Endothelial cell (in vitro differentiated cells): ENCODE measurements at places on chromosomes 2 and 18.

DNA sequence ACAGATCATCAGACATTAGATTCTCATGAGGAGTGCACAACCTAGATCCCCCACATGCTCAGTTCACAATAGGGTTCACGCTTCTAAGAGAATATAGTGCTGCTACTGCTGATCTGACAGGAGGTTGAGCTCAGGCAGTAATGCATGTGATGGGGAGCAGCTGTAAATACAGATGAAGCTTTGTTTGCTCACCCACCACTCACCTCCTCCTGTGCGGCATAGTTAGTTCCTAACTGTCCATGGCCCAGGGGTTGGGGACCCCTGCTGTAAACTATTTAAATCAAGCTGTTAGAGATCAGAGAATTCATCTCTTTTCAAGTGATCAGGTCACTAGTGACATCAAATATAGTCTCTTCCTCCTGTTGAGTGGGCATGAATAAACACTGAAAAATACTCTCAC, 88.8 kb upstream of the ACVR2A start:
- no peak for DNase-seq

- no peak for DNase-seq
Measured at GRCh38 chr2:240145461-240145860, 5.0 kb upstream of the OTOS start.

DNA sequence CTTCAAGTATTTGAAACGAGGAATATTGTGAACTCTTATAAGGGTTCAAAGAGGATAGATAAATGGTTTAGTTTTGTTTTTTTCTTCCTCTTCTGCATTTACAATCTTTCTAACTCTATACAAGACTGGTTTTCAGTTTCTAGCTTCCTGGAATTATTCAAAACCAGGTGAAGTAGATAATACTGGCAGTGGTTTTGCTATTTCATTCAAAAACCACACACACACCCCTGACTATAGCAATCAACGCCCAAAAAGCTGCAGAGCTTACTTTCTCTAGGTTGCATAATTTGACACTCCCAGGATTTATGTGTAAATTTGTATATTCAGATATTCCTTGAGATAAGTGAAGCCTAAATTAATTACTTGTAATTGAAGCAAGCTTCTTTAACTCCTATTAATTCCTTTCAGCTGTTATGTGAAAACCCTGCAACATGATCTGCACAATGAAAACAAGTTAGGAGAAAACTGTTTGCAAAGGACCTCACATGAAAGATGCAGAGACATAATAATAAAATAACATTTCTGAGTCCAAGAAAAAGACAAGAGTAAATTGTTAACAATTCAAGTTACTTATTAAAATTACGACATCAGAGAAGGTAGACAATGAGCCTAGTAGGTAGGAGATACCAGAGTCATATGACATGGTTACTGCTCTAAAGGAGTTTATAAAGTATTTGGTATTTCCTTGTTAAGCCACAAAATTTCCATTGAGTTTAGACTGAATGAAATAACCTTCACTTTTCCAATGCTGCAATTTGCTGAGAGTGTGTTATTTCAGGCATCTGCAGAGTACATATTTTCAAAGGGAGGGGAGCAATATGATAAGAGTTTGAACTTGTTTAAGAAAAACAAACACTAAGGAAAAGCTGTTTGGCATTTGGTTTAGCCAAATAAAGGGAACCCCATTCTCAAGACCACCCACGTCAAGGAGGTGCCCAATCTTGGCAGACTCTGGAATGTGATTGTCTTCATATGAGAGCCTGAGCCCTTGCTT, 1.6 kb upstream of the NFE2L2 start:
- no peak for DNase-seq

DNA sequence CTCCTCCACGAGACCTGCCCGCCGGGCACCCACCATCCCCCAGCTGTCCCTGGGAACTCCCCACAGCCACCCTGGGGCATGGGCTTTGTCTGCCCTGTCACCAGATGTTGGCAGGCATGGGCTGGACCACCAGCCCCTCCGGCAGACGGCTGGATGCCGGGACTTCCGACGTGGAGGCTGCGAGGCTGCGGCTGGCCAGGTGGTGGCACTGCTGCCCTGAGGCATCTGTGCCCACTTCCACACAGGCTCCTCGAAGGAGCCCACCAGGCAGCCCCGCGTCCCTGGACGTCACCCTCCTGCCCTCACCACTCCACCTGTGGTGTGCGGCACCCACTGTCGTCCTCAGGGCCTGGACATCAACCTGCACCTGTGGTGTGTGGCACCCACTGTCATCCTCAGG, 319.9 kb upstream of the SALL3 start:
- DNase-seq, result no peak

DNA sequence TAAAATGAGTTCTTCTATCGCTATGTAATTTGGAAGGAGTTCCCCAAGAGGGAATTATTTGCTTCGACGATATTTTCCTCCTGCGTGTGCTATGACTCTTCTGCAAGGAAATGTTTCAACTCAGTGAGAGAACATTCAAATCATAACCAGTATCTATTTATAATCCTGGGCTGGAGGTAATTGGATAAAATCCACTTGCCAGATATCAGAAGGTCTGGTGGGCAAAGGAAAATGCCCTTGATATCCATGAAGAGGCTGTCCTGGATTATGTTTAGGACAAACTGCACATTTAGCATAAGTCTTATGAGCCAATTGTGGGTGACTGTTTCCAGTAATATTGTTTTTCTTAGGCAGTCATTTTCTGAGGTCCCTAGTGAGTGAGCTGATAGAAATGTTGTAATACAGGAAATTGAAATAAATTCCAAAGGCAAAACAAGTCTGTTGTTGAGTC, 17.7 kb downstream of the RPIA start:
- DNase-seq, result no peak

DNA sequence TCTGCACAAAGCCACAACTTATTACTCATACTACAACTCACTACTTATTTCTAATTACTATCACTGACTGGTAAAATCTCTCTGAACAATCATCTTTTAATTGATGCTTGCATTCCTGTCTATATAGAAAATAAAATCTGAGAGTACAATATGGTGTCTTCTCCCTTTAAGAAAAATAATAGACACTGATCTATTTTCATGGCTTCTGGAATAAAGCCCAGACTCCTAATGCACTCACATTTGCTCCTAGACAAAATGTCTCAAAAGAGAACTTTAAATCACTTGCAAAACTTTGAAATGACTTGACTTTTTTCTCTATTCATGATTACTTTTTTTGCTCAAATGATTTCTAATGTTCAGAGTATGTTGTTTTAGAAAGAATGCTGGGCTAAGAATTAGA, 28.7 kb downstream of the ESCO1 start:
- DNase-seq, result no peak

- DNase-seq, result no peak
Measured at GRCh38 chr2:100248971-100249370, 73.3 kb downstream of the LONRF2 start.

DNA sequence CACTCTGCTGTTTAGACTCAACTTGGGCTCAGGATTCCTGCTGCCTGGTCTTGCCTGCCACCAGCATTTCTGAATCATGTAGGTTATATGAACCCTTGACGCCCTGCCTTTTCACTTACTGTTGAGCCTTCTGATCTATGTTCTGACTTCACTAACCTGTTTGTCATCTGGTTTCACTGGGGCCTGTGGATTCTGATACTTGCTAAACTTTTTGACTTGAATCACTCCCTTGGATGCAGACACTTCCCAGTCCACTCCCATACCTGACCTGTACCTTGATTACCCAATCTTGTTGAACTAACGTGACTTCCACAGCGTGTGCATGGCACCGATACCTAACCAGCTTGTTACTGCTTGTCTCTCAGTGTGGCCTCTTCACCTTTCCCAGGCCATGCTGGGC, 35.6 kb upstream of the SPAG16 start:
- DNase-seq, result no peak

- DNase-seq, result no peak
Measured at GRCh38 chr18:57863706-57864105, 60.6 kb upstream of the ATP8B1 start.

- DNase-seq, result no peak
Measured at GRCh38 chr2:26578581-26578980, 62.6 kb downstream of the CIB4 start.

GRCh38 chr18:67218556-67218955, 298.0 kb downstream of the DSEL start:
- DNase-seq, result no peak

DNA sequence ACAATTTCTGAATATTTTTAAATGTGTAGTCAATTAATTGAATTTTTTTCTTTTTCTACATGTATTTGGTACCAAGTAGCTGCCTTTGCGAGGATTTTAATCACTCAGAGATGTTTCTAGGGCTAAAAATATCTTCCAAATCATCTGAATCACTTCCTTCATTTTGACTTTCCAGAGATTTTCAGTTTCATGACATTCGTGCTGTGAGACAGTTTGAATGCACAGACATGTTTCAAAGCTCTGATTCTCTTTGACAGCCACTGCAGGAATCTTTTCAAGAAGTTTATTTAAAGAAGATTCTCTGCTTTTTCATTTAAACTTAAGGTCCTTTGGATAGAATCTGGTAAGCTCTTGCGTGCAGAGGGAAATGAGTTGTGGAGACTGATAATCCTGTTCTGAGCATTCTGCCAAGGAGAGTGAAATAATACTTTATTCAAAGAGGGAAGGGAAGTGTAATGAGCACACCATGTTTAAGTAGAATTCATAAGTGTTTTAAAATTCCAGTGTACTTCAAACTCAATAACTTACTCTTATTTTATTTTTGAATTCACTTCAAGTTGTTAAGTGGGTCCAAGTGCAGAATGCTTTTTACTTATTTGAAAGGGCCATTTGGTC, 9.7 kb downstream of the CYBRD1 start:
- DNase-seq, result no peak

DNA sequence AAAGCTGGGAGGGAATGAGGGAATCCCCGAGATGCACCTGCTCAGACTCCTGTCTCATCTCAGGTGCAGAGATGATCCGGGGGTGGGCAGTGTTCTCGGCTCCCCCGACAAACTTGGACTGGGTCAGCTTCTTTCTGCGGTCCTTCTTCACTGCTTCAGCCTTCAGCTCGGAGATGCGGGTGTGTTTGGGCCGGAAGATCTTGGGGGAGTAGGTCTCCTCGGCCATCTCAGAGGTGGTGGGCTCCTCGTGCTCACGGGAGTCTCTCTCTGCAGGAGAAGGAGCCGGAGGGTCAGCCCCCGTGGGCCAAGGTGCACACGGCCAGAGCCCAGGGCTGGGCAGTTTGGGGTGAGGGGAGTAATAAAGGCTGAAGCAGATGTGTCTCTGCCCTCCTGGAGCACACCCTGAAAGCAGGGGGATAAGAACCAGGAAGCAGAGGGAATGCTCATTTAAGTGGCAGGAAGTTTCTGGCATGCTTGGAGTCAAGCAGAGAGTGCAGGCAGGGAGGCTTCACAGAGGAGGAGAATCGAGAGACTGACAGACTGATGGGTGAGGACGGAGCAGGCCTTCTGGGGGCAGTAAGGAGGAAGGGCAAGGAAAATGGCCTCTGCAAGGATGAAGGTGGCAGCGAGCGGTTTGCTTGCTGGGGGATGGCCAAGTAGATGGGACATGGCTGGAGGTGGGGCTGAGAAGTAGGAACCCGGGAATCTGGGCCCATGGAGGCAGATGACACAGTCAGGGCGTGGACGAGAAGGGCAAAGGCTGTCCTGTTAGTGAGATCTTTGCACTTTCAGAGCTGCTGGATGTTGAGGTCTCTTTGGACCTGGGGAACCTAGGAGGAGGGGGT, 16.3 kb downstream of the IGFBP5 start:
- DNase-seq, result no peak
